CD4-positive, alpha-beta T cell treated with Interleukin-6 for 4 hours (primary cell): ENCODE measurements at places on chromosomes 11 and 22.

GRCh38 chr11:65003282-65003681, 6.5 kb upstream of the BATF2 start:
- no peak for DNase-seq

GRCh38 chr11:10080138-10080537, 213.9 kb downstream of the SBF2 start:
- DNase-seq, result no peak

- DNase-seq, result peak; percentile 39
These were observed 36.7 kb upstream of the PLET1 start for GRCh38 chr11:112297248-112297866.

DNA sequence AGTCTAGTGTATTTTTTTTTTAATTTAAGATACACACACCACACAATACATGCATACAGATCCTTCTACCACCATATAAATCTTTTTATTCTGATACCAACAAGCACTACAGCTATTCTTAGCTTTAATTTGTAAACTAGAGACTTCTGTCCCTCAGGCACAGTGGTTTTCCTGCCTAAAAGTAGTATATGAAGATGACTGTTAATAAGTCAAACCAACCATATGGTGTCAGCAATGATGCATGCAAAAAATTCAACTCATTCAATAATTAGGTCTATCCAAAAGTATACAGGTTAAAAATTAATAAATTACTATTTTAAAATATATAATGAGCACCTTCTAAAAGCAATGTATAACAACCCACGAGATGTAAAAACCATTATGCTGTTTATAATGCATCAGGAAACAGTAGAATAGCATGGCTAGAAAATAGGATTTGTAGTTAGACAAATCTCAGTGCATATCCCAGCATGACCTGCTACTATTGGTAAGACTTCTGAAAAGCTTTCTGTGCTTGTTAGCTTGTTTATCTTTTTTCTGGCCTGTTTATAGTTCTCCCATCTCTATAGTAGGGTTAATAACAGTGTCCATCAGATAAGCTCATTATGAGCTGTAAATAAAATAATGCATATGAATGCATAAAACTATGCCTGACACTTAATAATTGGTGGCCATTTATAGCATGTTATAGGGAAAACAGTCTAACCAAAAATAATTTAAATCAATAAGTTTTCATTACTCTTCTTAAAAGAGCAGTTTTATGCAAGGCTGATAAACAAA, 10.2 kb downstream of the RAB38 start:
- DNase-seq, result no peak

GRCh38 chr11:133987171-133987570, 30.4 kb upstream of the IGSF9B start:
- no peak for DNase-seq

GRCh38 chr11:44559207-44559939, 6.1 kb upstream of the CD82 start:
- peak; percentile 33 for DNase-seq

DNA sequence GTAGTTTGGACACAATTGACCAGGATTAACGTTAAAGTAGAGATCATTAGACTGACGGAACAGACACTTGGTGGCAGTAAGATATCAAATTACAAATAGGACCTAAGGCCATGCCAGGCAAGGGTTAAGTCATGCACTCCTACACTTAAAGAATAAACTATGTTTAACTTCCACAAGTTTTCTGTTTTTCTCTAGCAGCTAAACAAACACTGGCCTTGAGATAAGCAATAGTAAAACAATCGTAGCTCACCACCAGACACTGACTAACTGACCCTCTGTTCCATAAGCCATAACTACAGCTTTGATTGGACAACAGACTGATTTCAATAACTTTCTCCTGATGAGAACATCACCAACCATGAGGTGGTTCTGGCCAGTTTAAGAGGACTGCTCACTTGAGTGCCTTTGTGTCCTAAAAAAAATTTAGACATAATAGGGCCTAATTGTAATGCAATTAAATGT, 2.0 kb upstream of the CEP126 start:
- no peak for DNase-seq

DNA sequence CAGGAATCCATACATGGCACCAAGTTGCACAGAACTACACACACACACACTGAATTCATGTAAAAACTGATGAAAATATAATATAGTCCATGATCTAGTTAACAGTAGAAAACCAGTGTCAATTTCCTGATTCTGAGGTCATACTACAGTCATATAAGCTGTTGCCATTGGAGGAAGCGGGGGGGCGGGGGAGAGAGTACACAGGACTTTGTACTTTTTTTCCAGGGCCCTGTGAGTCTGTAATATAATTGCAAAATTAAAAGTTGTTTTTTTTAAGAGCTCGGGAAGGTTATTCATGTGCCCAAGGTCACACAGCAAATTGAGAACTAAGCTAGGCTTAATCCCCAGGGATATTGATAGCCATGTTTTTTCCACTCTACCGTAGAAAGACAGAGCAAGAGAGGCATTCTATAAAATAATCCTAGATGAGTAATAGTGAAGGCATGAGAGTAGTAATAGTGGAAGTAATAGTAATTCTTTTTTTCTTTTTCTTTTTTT, 312.3 kb downstream of the MN1 start:
- DNase-seq, result no peak

DNA sequence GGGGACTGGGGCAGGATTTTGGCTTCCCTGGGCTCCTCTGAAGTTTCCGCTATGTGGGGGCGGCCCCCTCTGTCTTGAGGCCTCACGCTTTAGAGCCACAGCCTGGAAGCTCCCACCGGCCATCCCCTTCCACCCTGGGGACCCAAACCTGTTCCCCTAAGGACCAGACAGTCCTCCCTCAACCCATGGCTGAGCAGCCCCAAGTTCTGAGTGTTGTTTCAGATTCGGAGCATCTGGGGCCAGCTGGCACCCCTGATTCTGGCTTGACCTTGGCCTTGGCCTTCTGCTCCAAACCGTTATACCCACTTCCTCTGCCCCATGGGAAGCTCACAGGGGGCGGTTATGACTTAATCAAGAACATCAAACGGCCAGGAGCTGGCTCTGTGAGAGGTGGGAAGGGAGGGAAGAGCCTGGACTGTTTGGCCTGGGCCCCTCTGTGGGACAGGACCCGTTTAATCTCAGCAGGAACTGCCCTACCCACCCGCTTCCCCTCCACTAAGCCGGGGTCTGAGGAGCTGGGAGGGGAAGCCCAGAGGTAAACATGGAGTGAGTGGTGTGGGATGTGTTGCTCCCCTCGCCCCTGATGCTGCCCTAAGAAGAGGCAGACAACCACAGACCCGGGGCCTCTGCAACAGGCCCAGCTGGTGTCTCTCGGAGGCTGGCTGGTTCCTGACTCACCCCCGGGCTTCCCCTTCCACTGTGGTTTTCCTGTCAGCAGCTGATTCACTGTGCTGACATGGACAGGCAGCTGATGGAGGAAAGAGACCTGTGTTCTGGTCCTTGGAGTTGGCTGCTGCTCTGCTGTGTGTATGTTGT, 3.4 kb downstream of the CD82 start:
- peak; percentile 92 for DNase-seq

DNA sequence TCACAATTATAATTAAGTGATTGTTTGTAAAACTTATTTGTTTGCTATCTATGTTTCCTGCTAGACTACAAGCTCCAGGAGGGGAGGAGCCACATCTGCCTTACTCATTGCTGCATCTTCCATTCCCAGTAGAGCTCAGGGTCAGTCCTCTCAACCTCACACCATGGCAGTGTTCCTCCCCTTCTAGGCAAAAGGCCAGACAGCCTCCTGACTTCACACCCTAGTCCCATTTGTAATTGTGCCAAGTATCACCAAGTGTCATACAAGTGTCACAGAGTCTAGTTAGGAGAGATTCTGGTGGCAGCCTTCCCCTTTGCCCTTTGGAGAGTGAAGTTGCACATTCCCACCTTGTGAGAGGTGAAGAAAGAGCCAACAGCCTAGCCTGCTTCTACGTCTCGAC, 490.4 kb downstream of the INSC start:
- no peak for DNase-seq

DNA sequence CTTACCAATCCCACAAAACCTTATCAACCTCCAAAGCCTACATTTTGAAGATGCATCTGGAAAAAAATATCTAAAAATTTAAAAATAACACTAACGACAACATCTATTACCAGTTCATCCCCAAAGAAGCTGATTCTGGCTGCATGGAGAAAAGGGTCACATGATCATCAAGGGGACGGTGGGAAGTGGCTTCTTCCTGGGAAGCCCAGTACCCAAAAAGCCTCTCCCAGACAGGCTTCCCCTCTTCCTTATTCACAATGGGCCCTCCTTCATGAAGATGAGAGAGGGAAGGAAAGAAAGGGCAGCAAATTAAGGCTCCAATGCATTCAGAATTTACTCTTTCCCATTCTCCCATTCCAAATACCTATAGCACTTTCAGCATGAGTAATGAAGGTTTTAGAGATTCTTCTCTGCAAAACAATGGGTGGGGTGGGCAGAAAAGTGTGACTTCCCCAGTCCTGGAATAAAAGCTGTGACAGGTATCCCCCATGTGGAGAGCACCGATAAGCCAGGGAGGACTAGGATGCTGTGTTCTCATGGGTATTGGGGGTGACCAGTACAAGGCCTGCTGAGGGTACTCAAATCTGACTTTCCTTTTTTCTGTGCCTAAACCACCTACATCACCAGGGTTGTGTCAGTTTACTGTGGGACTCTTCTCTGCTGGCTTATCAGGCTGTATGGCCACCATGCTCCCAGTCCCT, 88.2 kb downstream of the SIK3 start:
- DNase-seq, result no peak

DNA sequence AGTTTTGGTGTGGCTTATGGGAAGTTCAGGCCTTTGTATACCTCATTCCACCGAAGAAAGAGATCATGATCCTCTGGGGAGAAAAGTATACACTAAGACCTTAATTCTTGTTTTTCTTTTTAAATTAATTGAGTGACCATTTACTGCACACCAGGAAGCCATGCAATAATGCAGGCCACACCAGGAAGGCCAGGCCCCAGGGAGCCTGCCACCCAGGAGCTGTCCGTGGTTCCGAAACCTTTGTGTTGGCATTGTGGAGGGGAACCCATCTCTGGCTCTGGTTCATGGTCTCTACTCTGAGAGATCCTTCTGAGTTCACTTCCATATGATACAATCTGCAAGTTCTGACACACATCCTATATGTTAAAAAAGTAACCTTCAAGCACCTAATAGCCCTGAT, 291.8 kb downstream of the MIAT start:
- no peak for DNase-seq

GRCh38 chr11:124863826-124864165, 1.4 kb upstream of the ROBO3 start:
- no peak for DNase-seq

DNA sequence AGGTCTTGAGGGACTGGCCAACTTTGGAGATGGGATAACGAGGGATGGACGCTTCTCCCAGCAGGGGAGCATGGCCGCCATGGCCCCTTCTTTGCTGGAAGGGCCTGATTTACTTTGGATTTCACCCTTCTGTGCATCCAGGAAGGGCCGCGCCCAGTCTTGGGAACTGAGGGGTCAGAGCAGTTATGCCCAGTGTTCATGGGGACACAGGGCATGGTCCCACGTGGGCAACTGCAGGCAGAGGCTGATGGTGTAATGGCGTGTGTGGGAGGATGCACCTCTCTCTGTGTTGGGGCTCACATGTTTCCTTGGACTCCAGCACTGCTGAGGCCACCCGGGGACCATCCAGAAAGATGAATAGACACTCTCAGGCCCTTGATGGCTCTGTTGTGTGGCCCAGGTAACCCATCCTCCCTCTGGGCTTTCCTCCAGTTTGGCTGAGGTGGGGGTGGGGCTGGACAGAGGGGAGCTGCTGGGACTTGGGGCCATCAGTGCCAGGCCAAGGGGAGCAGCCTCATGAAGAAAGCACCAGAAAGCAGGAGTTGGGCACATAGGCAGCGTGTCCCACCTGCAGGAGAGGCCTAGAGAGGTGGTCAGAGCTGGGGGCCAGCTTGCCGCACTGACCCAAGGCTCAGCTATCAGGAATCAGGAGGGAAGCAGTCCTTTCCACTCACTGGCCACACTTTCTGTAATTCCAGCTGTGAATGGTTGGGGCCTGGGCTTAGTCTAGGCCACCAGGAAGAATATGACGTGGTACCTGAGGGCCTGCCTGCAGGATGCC, 1033.9 kb downstream of the TBC1D22A start:
- no peak for DNase-seq

- no peak for DNase-seq
These were observed 10.0 kb upstream of the PATL1 start for GRCh38 chr11:59678813-59679165.

DNA sequence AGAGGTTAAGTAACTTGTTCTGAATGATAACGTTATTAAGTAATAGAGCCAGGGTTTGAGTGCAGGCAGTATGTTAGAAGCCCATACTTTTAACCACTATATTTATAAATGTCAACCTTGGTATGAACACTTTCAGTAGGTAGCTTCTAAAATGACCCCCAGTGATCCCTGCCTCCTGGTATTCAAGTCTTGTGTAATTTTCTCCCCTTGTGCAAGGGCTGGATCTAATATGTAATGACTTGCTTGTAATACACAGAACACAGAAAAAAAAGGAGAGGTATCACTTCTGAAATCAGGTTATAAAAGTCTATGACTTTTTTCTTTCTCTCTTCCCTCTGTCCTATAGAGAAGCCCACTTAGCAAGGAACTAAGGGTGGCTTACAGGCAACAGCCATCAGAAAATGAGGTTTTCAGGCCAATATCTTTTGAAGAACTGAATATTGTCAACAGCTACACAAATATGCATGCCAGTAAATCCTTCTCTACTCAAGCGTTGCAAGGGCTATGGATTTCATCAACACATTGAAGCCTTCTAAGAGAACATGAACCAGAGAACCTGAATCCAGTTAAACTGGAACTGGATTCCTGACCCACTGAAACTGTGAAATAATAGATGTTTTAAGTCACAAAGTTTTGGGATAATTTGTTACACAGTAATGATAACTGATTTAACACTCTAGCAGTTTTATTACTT, 712.3 kb downstream of the METTL15 start:
- DNase-seq, result no peak

DNA sequence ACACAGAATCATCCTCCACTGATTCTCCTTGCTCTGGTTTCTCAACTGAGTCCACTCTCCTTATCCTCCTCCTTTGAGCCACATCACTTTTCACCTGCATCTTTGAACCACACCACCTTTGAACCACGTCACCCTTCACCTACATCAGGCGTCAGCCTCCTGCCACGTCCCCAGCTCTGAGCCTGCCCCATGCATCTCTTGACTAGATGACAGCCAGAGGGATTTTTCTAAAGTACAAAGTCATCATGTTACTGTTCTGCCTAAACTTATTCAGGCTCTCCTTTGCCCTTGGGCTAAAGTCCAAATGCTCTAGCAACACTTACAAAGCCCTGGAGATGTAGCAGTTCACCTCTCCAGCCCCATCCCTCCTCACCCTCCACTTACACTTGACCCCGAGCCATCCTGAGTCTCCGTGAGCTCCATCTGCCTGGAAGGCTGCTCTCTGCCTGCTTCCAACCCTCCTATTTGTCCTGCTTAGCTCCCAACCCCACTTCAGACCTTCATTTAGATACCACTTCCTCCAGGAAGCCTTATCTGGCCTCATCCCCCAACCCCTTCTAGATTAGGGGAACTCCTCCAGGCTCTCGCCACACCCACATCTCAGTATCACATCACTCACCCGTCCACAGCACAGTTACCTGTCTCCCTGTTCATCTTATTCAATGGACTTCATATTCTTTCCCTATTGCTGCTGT, 3.7 kb upstream of the MS4A10 start:
- DNase-seq, result no peak
